Hair follicular keratinocyte (primary cell): ENCODE measurements at places on chromosomes 2 and 18. TPM values are rescaled to one million over a fixed set of nuclear protein-coding genes. Genes with fewer than 3 reads are reported as not detected.

FNDC4 gene
- 11.5 and 20.4 TPM in 2 replicates for total RNA-seq

MARCHF7 gene
- 55.1 and 59.0 TPM in 2 replicates for total RNA-seq

CAPN14 gene
- total RNA-seq, result 0.30 and 0.47 TPM in 2 replicates

GREB1L gene
- total RNA-seq, result 1.8 and 3.6 TPM in 2 replicates

NPAS2 gene
- 12.9 and 40.1 TPM in 2 replicates for total RNA-seq

EML6 gene
- 0.04 TPM in 1 of 2 replicates, not detected in the other for total RNA-seq

LDAH gene
- 9.2 and 9.9 TPM in 2 replicates for total RNA-seq

LYPD6B gene
- total RNA-seq, result 1.9 and 4.9 TPM in 2 replicates

IL1RL1 gene
- total RNA-seq, result 1.5 and 4.3 TPM in 2 replicates

CPO gene
- total RNA-seq, result not detected in 2 replicates

ANKRD62 gene
- not detected in 2 replicates for total RNA-seq

ANKRD23 gene
- 0.65 and 0.78 TPM in 2 replicates for total RNA-seq

TMEM163 gene
- not detected in 2 replicates for total RNA-seq

PLGLB1 gene
- total RNA-seq, result 0.55 and 0.57 TPM in 2 replicates

TUBB6 gene
- total RNA-seq, result 783 and 1,032 TPM in 2 replicates

HTR2B gene
- not detected in 2 replicates for total RNA-seq

ZBTB7C gene
- total RNA-seq, result 0.04 and 0.23 TPM in 2 replicates

BOLL gene
- total RNA-seq, result not detected in 2 replicates

IGFBP5 gene
- 0.08 and 0.23 TPM in 2 replicates for total RNA-seq

ATRAID gene
- 159 and 171 TPM in 2 replicates for total RNA-seq

RNMT gene
- 13.9 and 15.5 TPM in 2 replicates for total RNA-seq

ERCC3 gene
- 15.5 and 24.3 TPM in 2 replicates for total RNA-seq

GPC1 gene
- total RNA-seq, result 122 and 162 TPM in 2 replicates

ROCK1 gene
- 16.5 and 20.5 TPM in 2 replicates for total RNA-seq

IGFBP2 gene
- total RNA-seq, result 2.4 and 52.5 TPM in 2 replicates

TUBA4B gene
- not detected in 2 replicates for total RNA-seq

CD207 gene
- total RNA-seq, result not detected in 2 replicates

RHBDD1 gene
- total RNA-seq, result 12.1 and 21.9 TPM in 2 replicates

DCDC2C gene
- not detected in 2 replicates for total RNA-seq

ATP6V1C2 gene
- total RNA-seq, result not detected in 2 replicates

GATA6 gene
- total RNA-seq, result 0.08 and 1.0 TPM in 2 replicates

HJURP gene
- total RNA-seq, result 10.9 and 34.3 TPM in 2 replicates

RRM2 gene
- 22.4 and 136 TPM in 2 replicates for total RNA-seq

STAT4 gene
- total RNA-seq, result 1.0 and 4.5 TPM in 2 replicates

REG3A gene
- not detected in 2 replicates for total RNA-seq

PRSS56 gene
- not detected in 2 replicates for total RNA-seq

ABCG8 gene
- total RNA-seq, result not detected in 2 replicates

FBXO48 gene
- 0.72 and 0.78 TPM in 2 replicates for total RNA-seq

TWIST2 gene
- total RNA-seq, result 13.0 and 23.1 TPM in 2 replicates

PLEK gene
- total RNA-seq, result not detected in 2 replicates

XIRP2 gene
- total RNA-seq, result not detected in 2 replicates

TRIP12 gene
- 64.4 and 81.1 TPM in 2 replicates for total RNA-seq

IL36B gene
- not detected in 2 replicates for total RNA-seq

LYG1 gene
- 0.23 TPM in 1 of 2 replicates, not detected in the other for total RNA-seq

PCARE gene
- not detected in 2 replicates for total RNA-seq

ASPRV1 gene
- total RNA-seq, result 0.19 and 0.62 TPM in 2 replicates

CSRNP3 gene
- total RNA-seq, result 0.80 and 5.9 TPM in 2 replicates

AQP12A gene
- total RNA-seq, result not detected in 2 replicates
